Activated CD8-positive, alpha-beta memory T cell treated with anti-CD3 and anti-CD28 coated beads for 1 hour (primary cell): ENCODE measurements at places on chromosomes 7 and 10.

DNA sequence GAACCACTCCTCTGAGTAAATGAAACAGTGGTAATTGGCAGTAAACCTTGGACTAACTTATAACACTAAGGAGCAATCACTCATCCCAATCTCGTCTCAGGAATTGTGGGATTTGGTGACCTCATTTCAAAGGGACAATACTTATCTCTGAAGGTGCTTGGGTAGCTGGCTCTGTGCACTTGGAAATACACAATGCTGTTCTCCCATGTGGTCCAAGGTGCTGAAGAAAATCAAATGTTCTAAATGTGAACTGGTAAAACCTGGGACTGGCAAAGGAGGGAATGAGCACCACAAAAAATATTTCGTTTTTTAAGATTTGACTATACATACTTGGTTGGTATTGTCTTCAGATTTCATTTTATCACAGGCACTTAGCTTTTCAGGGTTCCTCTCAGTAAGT, 1193.0 kb downstream of the SORCS1 start:
- no peak for DNase-seq

DNA sequence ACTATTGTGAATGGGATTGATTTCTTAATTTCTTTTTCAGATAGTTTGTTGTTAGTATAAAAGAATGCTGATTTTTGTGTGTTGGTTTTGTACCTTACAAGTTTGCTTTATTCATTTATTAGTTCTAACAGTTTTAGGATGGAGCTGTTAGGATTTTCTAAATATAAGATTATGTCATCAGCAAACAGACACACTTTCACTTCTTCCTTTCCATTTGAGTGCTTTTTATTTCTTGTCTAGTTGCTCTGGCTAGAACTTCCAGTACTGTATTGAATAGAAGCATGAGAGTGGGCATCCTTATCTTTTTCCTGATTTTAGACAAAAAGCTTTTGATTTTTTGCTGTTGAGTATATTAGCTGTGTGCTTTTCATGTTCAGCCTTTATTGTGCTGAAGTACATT, 81.5 kb downstream of the DNAH11 start:
- DNase-seq = no peak

DNA sequence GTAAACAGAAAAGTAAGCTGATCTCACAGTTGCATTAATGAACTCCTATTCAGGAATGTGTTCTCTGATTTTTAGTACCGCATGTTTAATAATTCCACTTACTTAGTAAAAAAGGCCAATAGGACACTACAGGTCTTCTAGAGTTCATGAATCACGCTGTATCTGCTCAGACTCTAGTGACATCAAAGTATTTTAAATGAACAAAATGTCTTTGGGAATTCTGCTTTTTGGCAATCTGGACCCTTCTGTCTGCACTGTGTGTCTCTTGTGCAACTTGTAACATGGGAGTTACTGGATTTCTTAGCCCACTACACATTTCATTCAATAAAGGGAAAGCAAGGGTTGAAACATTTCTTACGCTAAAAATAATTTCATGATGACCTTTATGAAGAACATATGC, 50.2 kb downstream of the RABGEF1 start:
- DNase-seq = no peak

GRCh38 chr10:51806079-51806835, 106.9 kb upstream of the CSTF2T start:
- no peak for DNase-seq

DNA sequence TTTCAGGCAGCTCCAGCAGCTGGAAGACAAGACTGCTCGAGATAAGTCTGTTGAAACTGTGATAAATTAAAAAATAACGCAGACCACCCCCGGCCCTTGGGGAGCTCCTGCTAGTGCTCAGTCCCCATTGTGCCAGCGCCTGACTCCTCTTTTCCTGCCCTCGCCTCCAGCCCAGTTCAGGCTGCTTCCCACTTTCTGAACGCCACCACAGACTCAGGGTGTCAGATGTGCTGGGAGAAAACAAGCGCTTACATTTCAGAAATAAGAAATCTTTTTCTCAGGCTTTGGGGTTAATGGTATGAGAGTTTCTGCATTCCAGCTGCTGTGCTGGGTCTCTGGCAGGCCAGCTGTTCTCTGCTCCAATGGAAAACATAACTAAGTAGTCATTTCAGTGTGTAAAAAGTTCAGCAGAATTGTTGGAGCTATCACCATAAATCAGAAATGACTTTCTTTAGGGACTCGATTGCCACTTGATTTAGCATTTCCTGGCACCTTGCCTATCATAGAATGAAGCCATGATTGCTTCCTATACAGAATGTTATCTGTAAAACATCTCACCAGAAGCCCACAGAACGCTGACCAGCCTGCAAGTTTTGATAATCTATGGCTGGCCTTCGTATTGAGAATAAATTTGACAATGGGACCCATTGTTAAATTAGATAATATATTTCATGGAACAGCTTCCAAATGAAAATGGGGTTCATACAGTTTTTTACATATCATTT, 257.0 kb upstream of the ZNF32 start:
- DNase-seq = no peak

GRCh38 chr10:86964061-86964846, 4.0 kb upstream of the ADIRF start:
- DNase-seq = no peak

DNA sequence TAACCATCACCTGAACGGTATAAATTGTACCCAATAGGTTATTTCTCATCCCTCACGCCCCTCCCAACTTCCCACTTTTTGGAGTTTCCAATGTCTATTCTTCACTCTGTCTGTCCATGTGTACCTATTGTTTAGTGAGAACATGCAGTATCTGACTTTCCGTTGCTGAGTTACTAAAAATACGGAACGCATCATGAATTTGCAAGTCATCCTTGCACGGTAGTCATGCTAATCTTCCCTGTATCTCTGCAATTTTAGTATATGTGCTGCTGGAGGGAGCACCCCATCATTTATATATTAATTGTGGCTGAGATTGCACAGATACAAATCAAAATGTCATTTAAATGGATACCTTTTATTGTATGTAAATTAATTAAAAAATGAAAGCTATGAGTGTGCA, 75.7 kb upstream of the SFMBT2 start:
- no peak for DNase-seq

DNA sequence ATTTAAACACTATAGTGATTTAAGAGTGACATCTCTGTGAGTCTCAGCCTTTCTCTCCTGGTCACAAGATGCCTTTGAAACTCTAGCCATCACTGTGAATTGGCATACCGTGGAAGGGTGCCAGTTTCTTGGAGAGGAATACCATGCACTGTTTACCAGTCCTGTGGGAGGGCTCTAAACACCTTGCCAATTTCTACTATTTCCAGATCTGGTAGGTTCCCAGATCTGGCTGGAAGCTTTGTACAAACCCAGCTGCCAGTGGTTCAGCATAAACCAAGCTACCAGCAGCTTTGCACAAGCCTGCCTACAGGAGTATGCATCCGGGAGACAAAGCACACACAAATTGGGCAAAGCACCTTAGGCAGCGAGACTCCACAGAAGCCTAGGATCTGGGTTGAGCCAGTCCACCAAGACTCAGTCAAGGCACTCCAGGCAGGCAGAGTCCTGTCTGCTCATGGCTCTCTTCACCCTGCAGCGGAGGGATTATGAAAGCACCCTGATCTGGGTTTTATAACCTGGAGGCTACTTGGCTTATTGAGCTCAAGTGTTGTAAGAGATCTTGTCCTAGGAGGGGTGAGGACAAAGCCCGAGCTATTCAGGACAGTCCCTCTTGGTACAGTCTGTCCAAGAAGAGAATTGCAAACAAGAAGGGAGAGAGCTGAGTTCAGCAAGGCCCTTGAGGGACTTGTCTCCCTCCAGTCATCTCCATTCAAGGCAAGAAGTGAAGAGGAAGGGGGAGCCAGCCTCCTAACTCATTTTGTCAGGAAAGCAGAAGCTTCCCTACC, 23.6 kb downstream of the MCM10 start:
- DNase-seq = no peak
